ENCODE measurements at places on chromosomes 7 and 10.

GRCh38 chr7:45084901-45085618 is 3.7 kb downstream of the NACAD start:
- DNase-seq: no peak

DNA sequence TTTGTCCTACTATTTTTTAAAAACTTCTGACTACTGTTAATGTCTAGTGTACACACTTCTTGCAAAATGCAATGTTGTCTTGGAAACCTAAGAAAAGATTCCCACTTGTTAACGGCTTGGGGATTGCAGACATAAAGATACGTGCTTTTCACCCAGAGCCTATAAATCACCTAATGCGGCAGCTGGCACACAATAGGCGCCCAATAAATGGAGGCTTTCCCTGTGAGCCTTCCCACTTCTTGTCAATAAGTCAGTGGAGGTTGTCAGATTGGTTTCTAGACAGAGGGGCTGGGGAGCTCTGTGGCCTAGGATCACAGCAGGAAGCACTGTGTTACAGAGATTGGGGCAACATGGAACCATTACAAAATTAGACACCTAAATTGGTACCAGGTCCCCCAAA is 74.7 kb downstream of the VSTM4 start:
- DNase-seq: no peak

DNA sequence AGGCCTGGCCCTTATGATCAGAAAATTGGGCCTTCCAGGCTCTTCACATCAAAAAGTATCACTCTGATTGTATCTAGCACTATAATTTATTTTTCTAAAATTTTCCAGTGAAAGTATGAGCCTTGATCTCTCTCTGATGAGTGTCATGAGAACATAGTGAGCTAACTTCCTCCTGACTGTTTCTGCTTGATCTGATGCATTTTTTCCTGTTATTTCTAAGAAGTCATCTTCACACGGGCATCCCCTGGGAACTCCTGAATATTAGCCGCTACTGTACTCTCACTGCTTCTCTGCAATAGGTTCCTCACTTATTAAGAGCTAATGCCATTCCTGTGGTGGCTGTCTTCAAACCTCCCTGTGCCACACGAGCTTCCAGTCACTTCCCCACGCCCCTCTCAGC is 63.1 kb upstream of the ZPBP start:
- no peak for DNase-seq

- DNase-seq: no peak
Measured at GRCh38 chr10:71526653-71527052, 129.9 kb downstream of the CDH23 start.

DNA sequence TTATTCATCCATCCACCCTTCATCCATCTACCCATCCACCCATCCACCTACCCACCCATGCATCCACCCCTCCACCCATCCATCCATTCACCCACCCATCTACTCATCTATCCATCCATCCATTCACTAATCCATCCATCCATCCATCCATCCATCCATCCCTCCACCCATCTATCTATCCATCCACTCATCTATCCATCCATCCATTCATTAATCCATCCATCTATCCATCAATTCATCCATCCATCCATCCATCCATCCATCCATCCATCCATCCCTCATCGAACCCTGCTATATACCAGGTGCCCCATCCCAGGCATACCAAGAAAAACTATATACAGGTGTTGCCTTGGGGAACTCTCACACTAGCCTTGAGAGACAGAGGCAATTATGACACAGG is 7.1 kb upstream of the CCL24 start:
- no peak for DNase-seq

- no peak for DNase-seq
Measured at GRCh38 chr7:132842478-132842877, 239.4 kb downstream of the CHCHD3 start.

DNA sequence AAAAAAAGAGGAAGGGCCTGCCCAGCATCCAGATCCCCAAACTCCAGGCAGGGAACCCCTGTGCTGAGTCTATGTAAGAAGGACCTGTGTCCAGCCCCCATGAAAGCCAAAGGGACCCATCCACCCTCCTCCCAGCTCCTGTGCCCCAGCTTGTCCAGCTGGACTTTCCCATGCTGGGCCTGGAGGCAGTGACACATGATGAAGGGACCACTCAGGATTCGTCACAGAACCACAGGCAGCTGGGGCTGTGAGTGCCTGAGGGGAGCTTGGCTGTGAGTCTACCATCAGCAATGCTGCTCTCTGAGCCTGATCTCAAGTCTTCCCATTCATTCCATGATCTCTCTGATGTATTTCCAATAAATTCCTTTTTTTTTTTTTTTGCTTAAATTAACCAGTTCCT is 36.2 kb upstream of the MNX1 start:
- no peak for DNase-seq

- no peak for DNase-seq
Measured at GRCh38 chr10:95337423-95338160, 46.8 kb upstream of the PDLIM1 start.

DNA sequence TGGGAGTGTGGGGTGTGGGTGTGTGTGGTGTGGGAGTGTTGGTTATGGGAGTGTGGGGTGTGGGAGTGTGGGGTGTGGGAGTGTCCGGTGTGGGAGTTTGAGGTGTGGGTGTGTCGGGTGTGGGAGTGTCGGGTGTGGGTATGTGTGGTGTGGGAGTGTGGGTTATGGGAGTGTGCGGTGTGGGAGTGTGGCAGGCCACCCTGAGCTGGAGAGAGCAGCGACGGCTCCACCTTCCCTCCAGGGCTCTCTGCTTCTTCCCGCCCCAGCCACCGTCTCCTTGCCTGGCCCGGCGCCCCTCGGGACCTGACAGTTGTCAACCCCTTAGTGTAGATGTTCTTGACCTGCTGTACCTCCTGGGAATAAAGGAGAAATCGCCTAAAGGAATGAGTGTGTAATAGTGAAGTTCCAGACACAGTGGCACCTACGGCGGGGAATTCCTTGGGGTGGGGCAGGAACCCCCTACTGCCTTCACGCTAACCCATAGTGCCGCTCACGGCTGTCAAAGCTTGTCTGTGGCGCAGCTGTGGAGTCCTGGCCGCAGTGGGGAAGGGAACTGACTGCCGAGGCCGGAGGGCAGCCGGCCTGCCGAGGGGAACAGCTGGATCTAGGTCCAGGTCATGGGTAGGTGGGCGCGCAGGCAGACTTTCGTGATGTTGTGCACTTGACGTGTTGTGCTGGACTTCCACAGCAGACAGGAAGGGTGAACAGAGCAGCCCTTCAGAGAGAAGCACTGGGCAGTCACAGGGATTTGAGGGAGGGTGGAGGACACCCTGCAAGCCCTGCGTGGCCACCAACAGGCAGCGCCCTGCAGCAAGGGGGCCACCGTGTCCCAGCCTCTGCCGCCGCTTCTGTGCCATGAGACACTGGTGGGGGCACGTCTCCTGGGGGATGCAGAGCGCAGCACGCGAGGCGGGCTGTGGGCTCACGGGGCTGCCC is 49.0 kb upstream of the EN2 start:
- DNase-seq: no peak

Measured in NCI-H82 (cell line).